Activated naive CD8-positive, alpha-beta T cell treated with anti-CD3 and anti-CD28 coated beads, Interleukin-2, amount 50 U/mL, for 24 hours (primary cell): ENCODE measurements at places on chromosomes 12 and 14.

- H3K4me1 ChIP-seq: no peaks in the 10 kb centered on the region
- no peak for DNase-seq
- H3K27me3 ChIP-seq: no peaks in the 10 kb centered on the region
- no peak overlapping the region for H3K4me3 ChIP-seq
- no peaks in the 10 kb centered on the region for H3K36me3 ChIP-seq
Observed at GRCh38 chr14:29380826-29381225, 546.8 kb downstream of the PRKD1 start.

DNA sequence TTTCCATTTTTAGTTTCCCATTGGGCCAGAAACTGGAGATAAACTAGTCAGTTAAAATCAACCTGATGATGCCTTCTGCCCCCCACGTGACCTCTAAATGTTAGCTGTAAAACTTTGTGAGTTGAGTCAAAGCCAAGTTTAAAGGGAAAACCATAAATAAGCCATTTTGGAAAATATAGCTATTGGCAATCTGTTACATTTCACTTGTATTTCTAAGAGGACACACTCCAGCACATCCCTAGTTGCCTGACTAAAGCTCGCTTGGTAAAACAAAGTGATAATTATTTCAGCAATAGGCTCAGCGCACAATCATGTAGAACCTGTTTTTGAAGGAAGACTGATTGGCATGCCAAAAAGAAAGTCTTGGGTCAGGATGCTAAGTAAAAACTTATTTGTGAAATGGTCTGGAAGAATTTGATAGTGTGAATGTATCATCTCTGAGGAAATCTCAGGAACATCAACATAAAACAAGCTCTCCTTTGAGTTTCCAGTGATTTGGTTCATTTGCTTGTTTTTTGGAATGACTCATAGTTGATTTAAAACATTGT lies 49.2 kb upstream of the AEBP2 start:
- no peak overlapping the region for H3K4me3 ChIP-seq
- DNase-seq: no peak
- H3K36me3 ChIP-seq: no peaks in the 10 kb centered on the region
- H3K27ac ChIP-seq: no peak overlapping the region

DNA sequence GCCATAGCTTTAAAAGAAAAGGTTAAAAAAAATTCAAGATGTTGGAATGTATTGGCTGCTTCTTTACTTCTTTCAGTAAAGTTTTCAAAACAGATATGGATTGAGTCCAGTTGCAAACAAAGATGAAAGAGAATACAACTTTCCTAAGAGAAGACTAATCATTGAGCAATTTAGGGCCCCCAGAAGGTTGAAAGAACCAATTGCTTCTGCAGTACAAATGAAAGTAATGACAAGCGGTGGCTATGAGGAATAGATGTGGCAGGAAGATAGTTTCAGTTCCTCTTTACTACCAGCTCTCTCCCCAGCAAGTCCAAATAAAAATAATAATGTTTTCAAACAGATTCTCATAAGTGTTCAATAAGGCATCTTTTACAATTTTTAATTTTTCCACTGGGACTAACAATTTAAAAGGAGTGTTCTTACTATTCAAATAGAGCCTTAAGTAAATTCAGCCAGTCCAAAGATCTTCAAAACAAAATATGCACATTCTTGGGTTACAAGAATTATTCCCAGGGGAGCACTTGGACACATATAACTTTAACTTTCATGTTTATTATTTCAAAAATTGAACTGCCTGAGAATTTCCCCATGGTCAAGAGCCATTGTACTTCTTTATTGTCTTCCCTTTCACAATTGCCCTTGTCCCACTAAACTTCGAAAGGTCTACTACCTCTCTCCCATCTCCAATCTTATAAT lies 62.3 kb upstream of the PPP1R12A start:
- no peaks in the 10 kb centered on the region for H3K4me1 ChIP-seq
- H3K27me3 ChIP-seq: no peaks in the 10 kb centered on the region
- no peak overlapping the region for H3K4me3 ChIP-seq
- no peaks in the 10 kb centered on the region for H3K36me3 ChIP-seq
- no peak for DNase-seq
- H3K27ac ChIP-seq: no peak overlapping the region

DNA sequence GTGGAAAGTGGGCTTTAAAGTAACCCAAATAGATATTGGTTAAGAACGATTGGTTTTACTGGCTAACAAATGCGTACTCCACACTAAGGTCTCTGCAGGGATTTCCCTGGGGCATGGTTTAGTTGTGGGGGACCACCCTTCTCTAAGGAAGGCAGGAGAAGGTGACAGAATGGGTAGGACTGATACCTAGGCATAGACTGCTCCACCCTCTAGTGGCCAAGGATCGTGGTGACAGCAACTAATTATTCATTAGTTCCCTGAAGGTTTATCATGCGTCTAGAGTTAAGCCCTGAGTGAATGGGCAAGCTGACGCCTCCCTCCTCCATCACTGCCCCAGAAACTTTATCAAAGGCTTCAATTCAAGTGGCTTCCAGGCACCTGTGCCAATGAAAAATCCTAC lies 9.1 kb downstream of the FAM181A start:
- H3K4me1 ChIP-seq: peaks cover 17% of the 10 kb centered on the region
- no peak overlapping the region for H3K27ac ChIP-seq
- no peak for DNase-seq
- peaks cover 25% of the 10 kb centered on the region for H3K27me3 ChIP-seq
- H3K4me3 ChIP-seq: no peak overlapping the region

DNA sequence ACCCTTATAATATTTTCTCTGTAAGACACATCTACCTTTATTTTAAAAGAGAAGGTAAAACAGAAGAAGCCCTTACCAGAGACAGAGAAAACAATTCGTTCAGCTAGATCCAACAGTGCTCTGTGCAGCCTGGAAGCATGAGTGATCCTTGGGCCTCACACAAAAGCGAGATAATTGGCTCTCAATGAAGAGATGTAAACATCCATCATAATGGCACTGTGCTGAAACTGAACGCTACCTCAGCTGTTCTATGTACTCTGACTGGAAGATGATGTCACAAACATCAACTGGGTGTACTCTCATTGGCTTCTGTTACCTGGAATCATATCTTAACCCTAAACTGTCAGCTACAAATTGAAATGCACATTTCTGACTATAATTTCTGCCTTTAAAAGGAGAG lies at the start of gene MGAT4C:
Gene MGAT4C (minus strand): TSS at position 229 of the 400 bp plus-strand sequence.
- no peak within 1 kb of the TSS for H3K4me3 ChIP-seq
- H3K27ac ChIP-seq: no peak within 1 kb of the TSS
